Transverse colon (tissue), 4 donors: ENCODE measurements at places on chromosomes 7 and 10. TPM values are rescaled to one million over a fixed set of nuclear protein-coding genes. Genes with fewer than 3 reads are reported as not detected.
A peak's percentile ranks its signal among the peaks of the same experiment; 100 is the strongest.

DNA sequence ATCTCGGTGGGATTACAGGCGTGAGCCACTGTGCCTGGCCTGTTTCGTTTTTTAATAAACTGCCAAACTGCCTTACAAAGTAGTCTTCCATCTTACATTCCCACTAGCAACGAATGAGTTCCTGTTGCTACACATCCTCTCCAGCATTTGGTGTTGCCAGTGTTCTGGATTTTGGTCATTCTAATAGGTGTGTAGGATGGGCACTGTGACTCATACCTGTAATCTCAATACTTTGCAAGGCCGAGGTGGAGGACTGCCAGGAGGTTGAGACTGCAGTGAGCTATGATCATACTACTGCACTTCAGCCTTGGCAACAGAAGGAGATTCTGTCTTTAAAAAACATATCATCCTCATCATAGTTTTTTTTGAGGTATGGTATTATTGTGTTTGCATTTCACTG is 21.4 kb upstream of the RSBN1L start:
- H3K4me1 ChIP-seq = peaks cover 4% of the 10 kb centered on the region
- H3K27me3 ChIP-seq = no peaks in the 10 kb centered on the region
- no peak overlapping the region for H3K4me3 ChIP-seq
- H3K36me3 ChIP-seq = no peaks in the 10 kb centered on the region

GRCh38 chr7:11336432-11336831 is 362.8 kb downstream of the PHF14 start:
- H3K4me1 ChIP-seq = no peaks in the 10 kb centered on the region
- no peak overlapping the region for H3K27ac ChIP-seq
- H3K27me3 ChIP-seq = no peaks in the 10 kb centered on the region
- no peak for DNase-seq

DNA sequence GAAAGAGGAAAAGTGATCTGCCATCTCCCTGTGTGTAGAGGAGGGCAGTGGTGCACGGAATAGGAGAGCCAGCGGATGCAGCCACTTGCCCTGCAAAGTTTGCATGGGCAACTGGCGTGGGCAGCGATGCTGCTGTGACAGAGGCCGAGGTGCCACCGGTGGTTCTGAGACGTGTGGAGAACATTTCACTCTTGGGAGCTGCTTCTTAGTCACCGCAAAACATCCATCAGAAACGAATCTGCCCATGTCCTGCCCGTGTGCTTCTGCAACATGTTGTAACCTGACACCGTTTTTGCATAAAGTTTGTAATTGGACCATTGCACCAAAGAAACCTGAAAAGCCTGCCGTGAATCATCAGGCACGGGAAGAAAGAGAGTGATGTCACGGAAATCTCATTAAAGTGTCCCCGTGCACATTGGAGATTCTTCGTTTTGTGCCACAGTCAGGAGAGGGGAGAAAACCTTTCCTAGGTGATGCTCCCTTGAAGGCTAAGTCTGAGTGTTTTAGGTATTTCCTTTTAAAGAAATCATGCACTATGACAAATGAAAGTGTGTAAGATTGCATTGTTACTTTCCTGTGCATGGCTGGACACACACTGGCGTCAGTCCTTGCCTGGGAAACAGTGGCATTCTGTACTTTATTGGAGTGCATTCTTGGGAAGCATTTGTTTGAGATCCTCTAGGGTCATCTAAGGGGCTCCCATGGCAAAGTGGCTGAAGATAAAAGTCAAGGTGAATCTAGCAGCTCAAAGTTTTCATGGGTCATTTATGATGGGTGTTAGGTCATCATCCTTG is 302.6 kb downstream of the KLF6 start:
- peak overlapping the region; percentile 42 for H3K27ac ChIP-seq
- H3K36me3 ChIP-seq = no peaks in the 10 kb centered on the region

- no peak overlapping the region for H3K27ac ChIP-seq
- no peaks in the 10 kb centered on the region for H3K27me3 ChIP-seq
- H3K36me3 ChIP-seq = no peaks in the 10 kb centered on the region
- no peaks in the 10 kb centered on the region for H3K4me1 ChIP-seq
- H3K4me3 ChIP-seq = no peak overlapping the region
Observed at GRCh38 chr10:59793919-59794318, 40.7 kb upstream of the MRLN start.

The AQP1 gene
- 27.6 TPM for total RNA-seq

DNA sequence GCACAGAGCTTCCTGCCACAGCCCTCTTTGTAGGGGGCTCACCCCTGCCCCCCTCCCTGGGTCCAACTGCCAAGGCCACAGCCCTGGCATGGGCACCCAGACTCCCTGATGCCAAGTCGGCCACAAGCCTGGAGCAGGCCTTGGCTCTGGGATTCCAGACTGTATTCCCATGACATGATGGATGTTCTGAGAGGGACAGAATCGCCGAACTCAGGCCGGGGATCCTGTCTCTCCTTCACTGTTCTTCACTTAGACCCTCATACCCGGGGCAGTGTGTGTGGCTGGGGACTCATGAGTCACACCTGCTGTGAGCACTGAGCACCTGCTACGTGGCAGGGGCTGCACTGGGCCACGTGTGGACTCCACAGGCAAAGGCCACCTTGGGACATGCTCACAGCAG is 7.9 kb downstream of the CALML5 start:
- peaks cover 11% of the 10 kb centered on the region for H3K4me1 ChIP-seq
- no peak overlapping the region for H3K27ac ChIP-seq
- no peak for DNase-seq
- no peaks in the 10 kb centered on the region for H3K36me3 ChIP-seq

DNA sequence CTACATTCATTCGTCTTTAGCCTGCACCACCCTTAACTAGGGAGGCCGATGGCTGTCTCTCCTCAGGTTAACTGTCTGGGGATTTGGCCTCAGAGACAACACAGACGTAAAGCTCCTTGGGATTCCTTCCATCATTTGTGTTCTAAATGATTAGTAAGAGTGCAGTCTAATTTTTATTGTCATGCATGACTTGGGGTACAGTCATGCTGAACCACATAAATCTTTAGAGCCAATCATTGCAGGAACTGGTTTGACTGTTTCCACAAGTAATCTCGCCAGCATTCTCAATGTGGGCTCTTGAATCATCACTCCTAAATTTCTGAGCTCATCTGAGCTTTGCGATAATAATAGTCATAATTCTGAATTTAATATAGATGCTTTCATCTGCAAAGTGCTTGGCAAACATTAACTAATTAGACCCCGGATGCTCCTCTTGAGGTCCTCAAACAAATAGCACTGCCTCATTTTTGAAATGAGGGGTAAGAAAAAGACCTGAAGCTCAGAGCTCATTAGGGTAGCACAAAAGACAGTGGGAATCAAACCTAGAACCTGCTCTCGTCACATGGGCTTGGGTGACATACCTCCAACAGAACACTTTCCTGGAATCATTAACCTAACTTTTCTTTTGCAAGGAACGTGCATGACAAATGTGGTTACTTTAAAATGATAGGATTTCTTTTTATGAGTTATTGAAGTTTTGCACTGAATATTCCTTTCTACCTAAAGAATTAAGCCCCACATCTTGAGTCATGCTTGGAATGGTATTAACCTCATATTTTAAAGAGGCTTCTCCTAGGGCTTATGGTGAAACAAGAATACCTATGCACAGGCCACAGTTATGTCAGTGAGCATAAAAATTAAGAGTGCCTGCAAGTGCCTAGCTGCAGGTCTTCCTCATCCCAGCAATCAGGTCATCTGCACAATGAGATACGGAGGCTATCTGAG is 118.9 kb upstream of the NRP1 start:
- H3K4me3 ChIP-seq = no peak overlapping the region
- DNase-seq = no peak
- H3K27me3 ChIP-seq = no peaks in the 10 kb centered on the region
- H3K36me3 ChIP-seq = no peaks in the 10 kb centered on the region
- no peak overlapping the region for H3K27ac ChIP-seq
- H3K4me1 ChIP-seq = no peaks in the 10 kb centered on the region

DNA sequence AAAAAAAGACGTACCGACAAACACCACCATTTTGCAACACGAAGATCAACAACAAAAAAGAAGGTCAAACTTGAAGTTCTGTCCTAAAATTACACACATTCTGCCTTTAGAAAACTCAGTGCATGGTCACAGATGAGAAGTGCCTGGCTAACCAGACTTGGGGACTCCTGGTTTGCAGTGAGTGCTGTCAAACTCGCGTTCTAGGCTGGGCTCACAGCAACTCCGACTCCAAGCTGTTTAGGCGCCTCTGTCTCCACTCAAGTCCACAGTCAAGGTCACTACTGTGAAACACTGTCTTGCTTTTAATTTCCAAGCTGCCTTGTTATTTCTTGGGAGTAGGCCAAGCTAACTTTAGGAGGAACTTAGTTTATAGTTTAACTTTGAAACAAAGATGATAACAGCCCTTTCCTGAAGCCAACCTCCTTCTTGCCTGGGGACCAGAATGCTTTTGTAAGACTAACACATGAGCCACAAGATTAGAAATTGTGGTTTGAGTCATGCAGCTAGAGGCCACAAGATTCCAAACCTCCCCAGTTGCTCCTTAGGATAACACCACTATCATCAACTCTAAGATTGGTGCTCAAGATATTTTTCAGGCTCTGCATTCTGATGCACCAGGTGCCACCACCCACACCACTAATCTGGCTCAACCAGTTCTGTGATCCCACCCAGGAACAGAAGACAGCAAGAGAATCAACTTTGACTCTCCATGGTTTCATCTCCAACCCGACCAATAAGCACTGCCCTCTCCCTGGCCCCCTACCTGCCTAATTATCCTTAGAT is 1.1 kb upstream of the DNAAF5 start:
- H3K27me3 ChIP-seq = no peaks in the 10 kb centered on the region
- no peak overlapping the region for H3K27ac ChIP-seq
- no peak overlapping the region for H3K4me3 ChIP-seq

The GJD4 gene
- total RNA-seq = not detected

DNA sequence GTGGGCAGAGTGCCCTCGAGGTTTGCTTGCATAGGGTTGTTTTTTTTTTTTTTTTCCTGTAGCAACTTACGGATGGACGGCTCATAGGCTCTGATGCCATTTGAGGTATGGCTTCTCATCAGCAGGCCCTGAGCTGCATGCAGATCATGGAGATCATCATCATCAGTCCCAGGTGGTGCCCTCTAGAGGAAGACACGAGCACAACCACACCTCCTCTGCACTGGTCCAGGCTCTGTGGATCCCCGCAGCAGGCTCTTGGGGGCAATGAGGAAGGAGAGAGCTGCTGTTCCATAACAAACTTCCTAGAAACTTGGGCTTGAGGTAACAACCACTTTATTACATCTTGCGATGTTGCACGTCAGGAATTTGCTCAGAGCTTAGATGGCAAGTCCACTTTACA is 132.7 kb upstream of the CXCL12 start:
- H3K4me3 ChIP-seq = no peak overlapping the region
- H3K36me3 ChIP-seq = no peaks in the 10 kb centered on the region
- H3K4me1 ChIP-seq = no peaks in the 10 kb centered on the region
- no peak overlapping the region for H3K27ac ChIP-seq

DNA sequence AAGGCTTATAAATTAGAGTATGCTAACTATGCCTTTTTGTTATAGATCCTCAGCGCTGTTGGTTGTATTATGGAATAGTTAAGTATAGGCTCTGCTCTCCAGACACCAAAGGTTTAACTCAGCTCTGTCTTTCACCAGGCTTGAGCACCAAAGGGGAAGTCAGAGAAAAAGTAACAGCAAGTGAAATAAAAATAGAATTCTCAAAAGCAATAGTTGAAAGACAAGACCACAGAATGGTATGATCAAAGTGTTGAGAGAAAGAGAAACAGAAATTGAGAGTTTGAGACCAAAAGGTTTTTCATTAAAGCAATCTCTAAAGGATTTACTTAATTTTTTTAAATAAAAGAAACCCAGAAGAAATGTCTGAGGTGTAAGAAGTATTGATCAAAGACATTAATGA is 529.8 kb upstream of the C7orf33 start:
- no peaks in the 10 kb centered on the region for H3K27me3 ChIP-seq
- no peak overlapping the region for H3K27ac ChIP-seq
- DNase-seq = no peak
- no peak overlapping the region for H3K4me3 ChIP-seq
- H3K36me3 ChIP-seq = no peaks in the 10 kb centered on the region
- no peaks in the 10 kb centered on the region for H3K4me1 ChIP-seq

DNA sequence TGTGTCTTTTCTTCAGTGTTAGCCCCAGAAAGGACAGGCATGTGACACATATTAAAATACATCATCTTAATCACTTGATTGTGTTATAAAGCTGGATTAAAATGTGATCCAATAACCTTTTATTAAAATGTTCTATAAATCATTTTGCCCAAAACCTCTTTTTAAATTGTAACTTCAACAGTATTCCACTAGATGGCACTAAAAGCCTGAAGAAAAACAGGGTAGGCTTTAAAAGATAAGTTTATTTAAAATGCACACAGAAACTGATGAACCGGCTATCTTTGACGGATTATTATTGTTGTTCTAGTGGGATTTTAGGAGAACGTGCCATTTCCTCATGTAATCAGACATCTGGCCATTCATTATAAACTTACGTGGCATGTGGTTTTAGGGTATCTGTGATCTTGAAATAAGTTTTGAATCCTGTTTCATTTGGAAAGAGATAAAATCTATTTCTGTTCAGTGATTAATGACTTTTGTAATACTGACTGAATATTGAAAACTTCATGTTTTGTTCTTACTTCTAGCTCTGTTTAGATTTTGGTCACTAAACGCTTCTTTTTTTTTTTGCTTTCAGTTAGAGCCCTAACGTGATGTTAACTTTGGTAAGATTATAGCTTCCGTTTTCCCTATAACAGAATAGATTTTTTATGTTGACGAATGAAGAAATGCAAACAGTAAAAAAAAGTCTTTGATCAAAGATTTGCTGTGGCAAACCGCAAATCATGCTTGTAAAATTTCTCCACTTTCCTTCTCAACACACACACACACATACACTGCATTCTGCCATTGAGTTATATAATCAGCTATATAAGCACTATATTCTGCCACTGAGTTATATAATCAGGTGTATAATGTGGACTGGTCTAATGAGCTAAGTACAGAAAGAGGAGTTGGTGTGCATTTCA is 13.6 kb downstream of the VPS50 start:
- H3K4me1 ChIP-seq = peaks cover 8% of the 10 kb centered on the region
- DNase-seq = no peak
- no peak overlapping the region for H3K4me3 ChIP-seq
- H3K27ac ChIP-seq = no peak overlapping the region
- peaks cover 4% of the 10 kb centered on the region for H3K36me3 ChIP-seq
- no peaks in the 10 kb centered on the region for H3K27me3 ChIP-seq

The PRKAR2B gene
- 17.0 TPM for total RNA-seq

DNA sequence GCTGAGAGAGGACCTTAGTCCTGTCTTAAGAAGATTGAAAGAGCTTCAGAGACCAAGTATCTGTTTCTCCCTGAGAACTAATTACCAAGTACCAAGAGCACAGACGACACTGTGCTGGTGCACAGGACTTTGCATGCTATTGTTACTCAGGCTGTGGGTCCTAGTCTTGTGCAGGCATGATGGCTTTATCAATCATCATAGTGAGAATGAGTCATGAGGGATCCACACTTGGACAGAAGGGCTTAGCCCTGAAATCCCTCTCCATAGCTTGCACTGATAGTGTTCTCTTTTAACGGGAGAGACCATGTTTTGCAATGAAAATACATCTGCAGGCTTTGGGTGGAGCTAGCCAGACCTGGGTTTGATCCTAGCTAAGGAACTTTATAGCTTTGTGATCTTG is 93.3 kb downstream of the SORCS3 start:
- no peak overlapping the region for H3K27ac ChIP-seq
- no peaks in the 10 kb centered on the region for H3K4me1 ChIP-seq
- no peak for DNase-seq
- H3K27me3 ChIP-seq = no peaks in the 10 kb centered on the region
- H3K36me3 ChIP-seq = no peaks in the 10 kb centered on the region
